Type B pancreatic cell (in vitro differentiated cells): ENCODE measurements at places on chromosomes 13 and 19. TPM values are rescaled to one million over a fixed set of nuclear protein-coding genes. Genes with fewer than 3 reads are reported as not detected.
A peak's percentile ranks its signal among the peaks of the same experiment; 100 is the strongest.

DNA sequence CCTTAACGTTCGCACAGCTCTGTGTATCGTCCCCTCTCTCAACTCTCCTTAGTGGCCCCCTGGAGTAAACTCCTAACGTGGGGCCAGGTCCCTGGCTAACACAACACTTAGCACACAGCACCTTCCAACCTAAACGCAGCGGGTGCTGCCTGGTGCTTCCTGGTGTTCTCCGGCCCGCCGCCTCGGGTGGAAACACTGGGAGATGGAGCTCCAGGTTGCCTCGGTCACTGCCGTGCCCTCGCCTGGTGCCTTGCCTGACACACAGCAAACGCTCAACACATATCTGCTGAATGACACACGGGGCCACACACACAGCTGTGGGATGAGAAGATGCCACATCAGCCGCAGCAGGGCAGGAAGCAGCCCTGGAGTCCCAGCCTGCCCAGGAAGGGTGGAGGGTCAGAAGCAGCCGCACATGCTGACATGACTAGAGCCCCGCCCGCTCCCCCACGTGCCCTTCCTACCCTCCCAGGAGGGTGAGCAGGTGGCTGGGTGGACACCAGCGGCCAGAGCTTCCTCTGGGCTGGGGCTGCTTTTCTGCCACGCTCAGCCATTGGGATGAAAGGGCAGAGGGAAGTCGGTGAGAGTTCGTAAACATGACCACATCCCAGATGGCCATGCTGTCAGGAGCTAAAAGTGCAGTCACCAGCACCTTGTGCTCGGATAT lies 6.6 kb downstream of the PEPD start:
- no peak for DNase-seq

GRCh38 chr13:82905071-82905470 lies 977.2 kb downstream of the SLITRK1 start:
- DNase-seq = no peak

DNA sequence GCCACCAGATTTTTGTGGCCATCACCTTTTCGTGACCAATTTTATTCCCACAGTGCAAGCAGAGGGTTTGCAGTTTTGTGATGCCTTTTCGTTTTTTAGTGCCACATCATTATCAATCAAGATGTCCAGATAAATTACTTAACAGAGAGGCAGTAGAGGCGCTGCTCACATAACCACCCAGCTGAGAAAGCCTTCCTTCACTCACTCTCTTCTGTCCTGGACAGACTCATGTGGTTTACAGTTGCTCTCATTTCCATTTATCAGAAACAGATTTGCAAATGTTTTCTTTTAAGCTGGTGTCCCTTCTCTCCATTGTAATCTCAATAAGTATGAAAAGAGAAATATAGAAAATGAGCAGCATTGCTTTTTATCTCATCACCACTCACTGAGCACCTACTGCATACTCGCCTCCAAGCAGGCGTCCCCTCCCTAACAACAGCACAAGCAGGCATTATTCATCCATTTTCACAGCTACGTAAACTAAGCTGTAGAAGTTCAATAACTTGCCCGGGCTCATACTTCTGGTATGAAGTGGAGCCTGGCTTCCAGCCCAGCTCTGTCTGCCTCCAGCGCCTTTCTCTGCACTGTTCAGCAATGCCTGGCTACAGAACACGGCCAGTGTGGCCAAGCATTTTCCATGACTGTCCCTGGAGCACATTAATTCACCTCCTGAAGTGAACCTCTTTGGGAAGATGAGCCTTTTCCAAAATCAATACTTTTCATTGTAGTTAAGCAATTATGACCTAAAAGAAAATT lies 34.6 kb upstream of the KATNAL1 start:
- DNase-seq = no peak

DNA sequence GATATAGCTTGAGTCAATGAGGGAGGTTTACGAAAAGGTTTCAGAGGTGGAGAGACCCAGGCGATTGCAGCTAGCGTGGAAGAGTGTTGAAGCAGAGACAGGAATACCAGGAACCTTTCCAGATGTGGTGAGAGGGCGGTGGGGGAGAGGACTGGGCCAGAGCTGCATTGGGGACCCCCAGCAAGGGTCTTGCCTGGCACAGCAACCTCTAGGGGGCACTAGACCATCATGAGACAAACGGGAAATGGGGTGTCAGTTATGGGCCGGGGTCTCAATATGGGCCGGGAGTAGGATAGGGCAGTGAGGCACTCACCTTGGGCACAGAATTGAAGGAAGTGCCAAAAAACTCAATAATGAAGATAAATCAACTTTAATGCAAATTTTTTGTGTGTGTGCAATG lies 2.1 kb upstream of the LRP3 start:
- no peak for DNase-seq

GRCh38 chr19:47230921-47231214 lies at the start of gene BBC3:
Gene BBC3, minus strand, starts transcription at chr19:47231199. Its CDS starts 2,768 bp downstream, at chr19:47228431.
- no peak for DNase-seq

- DNase-seq = no peak
Measured at GRCh38 chr19:44552324-44552723, 22.8 kb upstream of the CEACAM20 start.

DNA sequence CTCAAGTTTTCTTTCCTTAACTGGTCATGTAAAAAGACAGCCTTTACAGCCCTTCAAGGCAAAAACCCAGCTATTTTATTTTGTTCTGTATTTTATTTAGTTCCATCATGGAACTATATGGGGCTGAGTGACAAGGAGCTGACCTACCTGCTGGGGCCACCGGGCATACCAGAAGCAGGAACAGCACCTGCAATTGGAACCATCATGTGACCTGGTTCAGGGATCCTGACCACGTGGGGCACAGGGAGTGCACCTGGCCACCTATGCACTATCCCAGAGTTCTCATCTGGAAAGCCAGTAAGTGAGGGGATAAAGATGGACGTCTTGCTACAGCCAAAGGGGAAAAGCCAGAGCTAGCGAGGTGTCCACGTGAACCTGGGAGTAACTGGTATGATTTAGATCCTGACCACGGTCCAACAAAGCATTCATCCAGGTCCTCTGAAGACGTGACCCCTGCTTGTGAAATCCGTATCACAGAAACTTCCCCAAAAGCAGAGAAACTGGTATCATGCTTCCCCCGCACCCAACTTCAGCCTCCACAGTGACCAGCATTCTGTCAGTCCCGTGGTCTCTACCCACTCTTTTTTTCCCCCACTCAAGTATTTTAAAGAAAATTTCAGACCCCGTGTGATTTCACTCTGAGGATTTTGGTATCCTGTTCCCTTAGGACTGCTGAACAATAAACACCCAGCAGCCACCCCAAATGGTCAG lies 40.5 kb upstream of the SLC15A1 start:
- peak; percentile 49 for DNase-seq

DNA sequence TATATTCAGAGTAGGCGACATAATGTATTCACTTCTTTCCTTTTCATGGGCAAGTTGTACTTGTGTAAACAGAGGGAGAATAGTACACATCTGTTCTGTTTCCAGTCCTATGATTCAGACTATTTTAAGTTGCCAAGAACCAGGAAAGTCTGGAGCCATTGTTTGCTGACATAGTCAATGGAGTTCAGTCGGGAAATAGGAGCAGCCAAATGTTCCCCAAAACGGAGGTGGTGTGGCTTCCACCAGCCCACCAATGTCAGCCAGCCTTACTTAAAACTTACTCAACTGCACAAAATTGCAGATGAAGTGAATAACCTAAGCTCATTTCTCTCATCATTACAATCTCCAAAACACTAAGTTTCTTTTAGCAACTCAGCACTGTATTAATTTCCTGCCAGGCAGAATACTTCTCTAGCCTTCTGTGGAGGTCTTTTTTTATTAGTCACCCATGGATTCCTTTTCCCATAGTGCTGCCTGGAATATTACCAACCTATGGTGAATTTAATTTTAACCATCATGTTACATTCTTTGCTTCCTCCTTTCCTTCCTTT lies 22.3 kb upstream of the CSNK1A1L start:
- DNase-seq = no peak

Gene CYP2A7
- not detected in 2 replicates for total RNA-seq

Gene NCAN
- total RNA-seq = 0.07 and 0.80 TPM in 2 replicates

Gene HSPB6
- 0.43 and 0.60 TPM in 2 replicates for total RNA-seq

Gene PGLYRP1
- not detected in 2 replicates for total RNA-seq

Gene USP12
- 17.3 and 19.1 TPM in 2 replicates for total RNA-seq

Gene DYRK1B
- total RNA-seq = 43.1 and 49.3 TPM in 2 replicates

Gene TEX29
- 0.62 and 0.92 TPM in 2 replicates for total RNA-seq
